Stimulated activated CD4-positive, alpha-beta T cell treated with anti-CD3 and anti-CD28 coated beads, Interleukin-4, amount 100 ng/mL, for 1 hour (primary cell): ENCODE measurements at places on chromosomes 1 and 21.

GRCh38 chr1:192579010-192579738, 3.6 kb downstream of the RGS1 start:
- DNase-seq = no peak

- no peak for DNase-seq
Measured at GRCh38 chr1:58883888-58884482, 100.1 kb upstream of the JUN start.

DNA sequence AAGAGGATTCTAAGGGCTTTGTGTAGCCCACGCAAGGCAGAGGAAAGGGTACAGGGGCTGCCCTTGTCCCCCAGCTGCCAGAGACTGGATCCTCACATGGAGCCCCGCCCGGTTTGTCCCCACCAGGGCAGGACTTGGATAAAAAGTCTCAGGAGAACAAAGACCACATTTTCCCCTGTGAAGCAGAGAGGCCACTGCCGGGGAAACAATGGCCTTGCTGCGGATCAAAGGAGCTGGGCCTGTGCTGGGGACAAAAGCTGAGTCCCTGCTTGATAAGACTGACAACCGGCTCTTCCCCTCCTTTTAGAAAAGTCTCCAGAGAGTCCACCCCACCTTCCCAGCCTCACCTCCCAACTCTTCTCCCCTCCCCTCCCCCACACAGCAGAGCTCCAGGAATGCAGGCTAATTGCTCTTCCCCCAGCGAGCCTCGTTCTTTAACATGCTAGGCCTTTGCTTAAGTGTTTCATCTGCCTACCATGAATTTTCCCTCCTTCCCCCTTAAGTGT, 142.4 kb downstream of the PLPP3 start:
- DNase-seq = no peak

- DNase-seq = no peak
Measured at GRCh38 chr1:85976516-85977205, 179.9 kb downstream of the COL24A1 start.

DNA sequence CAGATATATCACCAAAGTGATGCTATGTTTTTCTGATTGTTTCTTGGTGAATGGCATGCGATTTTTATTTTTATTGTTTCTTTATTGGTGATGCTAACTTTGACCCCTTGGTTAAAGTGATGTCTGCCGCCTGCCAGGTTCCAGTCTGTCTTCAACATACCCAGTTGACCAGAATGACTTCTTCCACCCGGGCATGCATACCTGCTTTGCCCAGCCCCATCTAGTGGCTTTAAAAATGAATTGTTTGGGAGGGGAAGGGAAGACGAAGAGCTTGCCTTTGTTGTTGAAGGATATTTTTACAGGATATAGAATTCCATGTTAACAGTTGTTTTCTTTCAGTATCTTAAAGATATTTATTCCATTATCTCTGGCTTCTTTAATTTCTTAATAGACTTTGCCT, 65.1 kb downstream of the ATG4C start:
- DNase-seq = no peak

DNA sequence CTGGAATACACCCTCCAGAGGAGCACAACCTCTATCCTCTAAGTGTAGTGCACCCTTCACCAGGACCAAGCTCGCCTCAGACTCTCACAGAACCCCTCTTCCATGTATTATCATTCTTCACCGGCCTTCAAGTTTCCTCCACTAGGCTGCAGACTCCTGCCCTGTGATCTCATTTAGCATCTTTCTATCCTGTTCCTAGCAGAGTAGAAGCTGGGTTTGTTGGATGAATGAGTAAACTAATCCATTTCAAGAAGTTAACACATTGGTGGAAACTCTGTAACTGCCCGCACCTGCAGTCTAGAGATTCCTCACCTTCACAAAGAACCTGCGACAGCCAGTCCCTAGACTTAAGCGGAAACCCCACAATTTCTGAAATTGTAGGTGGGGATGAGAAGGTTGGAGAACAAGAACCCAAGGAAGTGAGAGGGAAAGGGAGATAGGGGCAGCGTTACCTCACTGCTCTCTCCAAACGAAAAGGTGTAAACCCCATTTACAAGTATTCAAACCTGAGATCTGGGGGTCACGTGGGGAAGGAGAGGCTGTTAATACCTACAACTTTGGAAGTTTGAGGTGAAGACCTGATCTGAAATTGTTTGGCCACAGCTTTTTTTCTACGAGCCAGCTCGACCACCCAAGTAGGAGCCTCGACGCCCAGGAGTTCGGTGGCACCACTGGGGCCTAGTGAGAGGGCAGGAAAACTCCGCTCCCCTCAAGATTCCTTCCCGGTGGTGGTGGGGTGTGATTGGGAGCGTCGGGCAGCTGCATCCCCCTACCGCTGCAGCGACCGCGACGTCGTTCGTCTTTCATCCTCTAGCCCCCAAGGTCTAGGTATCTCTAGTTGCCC, 1.2 kb downstream of the PTPN14 start:
- no peak for DNase-seq

- no peak for DNase-seq
Measured at GRCh38 chr1:225482421-225482950, 54.6 kb upstream of the LBR start.

- DNase-seq = peak; percentile 74
Measured at GRCh38 chr1:11650331-11650991, 3.8 kb downstream of the FBXO2 start.

DNA sequence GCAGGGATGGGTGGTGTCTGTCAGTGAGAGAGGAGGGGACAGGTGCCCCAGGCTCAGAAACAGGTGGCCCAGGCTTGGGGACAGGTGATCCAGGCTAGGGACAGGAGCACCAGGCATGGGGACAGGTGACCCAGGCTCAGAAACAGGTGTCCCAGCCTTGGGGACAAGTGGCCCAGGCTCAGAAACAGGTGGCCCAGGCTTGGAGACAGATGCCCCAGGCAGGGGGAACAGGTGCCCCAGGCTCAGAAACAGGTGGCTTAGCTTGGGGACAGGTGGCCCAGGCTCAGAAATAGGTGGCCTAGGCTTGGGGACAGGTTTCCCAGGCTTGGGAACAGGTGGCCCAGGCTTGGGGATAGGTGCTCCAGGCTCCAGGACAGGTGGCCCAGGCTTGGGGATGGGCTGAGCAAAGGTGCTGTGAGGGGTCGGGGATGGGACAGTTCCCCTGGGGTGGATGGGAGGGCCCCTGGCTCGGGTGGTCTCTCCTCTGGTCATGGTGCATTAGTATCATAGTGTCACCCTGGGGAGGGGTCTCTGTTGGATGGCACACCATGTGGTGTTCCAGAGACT, 87.7 kb upstream of the C1orf174 start:
- DNase-seq = no peak

DNA sequence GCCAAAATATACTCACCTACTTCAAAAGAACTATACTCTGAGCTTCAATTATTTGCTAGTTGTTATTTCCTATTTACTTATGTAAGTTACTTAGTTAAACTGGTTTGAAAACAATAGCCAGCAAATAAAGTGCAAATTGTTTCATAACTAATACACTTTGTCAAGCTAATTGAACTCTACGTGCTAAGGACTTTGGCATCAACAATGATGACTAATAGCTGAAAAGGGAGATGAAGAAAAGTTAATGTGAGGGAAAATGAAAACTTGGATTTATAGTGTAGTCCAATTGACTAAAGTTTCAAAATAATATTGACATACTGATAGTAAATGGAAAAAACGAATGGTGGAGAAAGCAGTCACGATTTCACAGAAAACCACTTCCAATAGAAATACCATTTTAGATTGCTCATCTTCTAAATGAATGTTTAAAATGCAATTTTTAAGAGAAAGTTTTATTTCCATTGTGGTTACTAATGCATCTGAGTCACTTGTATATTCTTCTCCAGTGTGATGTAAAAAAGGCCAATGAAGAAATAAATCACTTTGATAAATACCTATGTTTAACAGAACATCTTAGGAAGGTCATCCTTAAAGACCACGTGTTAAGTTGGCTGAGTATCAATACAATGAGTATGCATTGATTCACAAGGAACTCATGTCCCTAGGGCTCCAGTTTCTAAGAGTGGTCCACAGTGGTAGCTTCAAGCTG, 455.2 kb downstream of the LTN1 start:
- DNase-seq = no peak

GRCh38 chr1:4422504-4423289, 231.7 kb upstream of the AJAP1 start:
- no peak for DNase-seq

GRCh38 chr1:234515411-234515810, 36.4 kb upstream of the TARBP1 start:
- no peak for DNase-seq

- no peak for DNase-seq
Measured at GRCh38 chr1:104488296-104489015, 738.8 kb downstream of the AMY1C start.

DNA sequence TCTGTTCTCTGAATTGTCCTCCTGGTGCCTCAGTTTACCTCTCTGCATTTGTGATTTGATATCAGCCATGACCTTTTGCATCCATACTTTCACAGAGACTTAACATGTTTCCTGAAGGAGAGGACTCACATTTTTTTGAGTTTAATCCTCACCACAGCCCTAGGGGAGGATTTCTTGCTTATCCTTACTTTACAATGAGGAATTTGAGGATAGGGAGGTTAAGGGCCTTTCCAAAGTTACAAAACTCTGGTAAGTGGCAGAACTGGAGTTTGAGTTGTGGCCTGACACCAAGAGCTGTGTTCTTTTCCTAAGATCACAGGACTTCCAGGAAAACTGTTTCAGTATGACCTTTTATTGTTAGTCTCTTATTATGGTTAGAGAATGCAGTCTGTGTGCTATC, 34.2 kb downstream of the TNFRSF8 start:
- no peak for DNase-seq

DNA sequence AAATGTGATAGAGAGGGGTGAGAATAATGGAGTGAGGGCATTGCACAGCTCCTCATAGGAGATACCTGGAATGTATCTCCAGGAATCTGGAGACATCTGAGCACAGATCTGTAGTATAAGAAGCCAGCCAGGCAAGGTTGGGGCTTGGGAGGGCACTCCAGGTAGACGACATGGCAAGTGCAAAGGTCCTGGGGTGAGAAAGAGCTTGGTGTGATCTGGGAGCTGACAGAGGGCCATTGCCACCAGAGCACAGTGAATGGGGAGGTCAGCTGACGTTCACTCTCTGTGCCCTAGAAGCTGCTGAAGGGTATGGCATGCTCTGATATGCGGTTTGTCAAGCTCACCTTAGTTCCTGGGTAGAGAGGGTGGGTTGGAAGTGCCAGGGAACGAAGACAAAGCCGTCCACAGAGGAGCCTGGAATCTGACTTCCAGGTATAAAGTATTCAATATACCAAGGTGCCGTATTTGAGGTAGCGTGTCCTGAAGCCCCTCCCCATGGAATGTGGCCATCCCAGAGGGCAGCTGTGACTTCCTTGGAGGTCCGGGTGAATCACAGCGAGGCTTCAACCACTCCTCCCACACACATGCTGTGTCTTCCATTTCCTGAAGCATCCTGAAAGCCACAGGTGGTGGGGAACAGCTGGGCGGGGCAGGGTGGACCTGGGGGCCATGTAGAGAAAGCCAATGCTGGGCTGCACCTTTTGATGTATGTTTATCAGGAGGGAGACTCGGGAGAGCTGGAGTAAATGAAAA, 182.7 kb upstream of the KLHDC7A start:
- no peak for DNase-seq

- no peak for DNase-seq
Measured at GRCh38 chr1:44881011-44881632, 38.1 kb upstream of the PTCH2 start.

GRCh38 chr1:8276173-8276914, 41.6 kb upstream of the SLC45A1 start:
- no peak for DNase-seq

GRCh38 chr1:117001254-117001927, at the start of gene CD101:
Gene CD101 (plus strand): TSS chr1:117001760. CDS start chr1:117001818, 58 bp downstream.
- no peak for DNase-seq

- DNase-seq = no peak
Measured at GRCh38 chr1:187267827-187268226, 439.1 kb downstream of the PLA2G4A start.

DNA sequence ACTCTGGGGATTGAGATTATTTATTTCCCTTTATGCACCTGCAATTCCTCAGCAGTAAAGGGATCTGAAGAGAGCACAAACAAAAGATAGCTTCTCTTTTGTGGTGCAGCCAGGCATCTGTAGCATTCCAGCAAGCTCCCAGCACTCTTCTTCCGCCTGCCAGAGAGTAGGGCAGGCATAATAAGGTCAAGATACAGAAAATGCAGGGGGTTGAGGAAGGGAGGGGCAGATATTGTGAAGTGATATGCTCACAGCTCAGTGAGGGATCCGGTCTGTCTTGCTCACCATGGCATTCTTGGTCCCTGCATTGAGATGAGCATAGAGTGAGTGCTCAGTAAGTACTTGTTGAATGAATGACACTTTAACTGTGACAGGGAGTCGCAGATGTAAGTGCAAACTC, 23.9 kb downstream of the FASLG start:
- DNase-seq = no peak

- no peak for DNase-seq
Measured at GRCh38 chr1:148355976-148356375, 127.1 kb downstream of the PPIAL4G start.

DNA sequence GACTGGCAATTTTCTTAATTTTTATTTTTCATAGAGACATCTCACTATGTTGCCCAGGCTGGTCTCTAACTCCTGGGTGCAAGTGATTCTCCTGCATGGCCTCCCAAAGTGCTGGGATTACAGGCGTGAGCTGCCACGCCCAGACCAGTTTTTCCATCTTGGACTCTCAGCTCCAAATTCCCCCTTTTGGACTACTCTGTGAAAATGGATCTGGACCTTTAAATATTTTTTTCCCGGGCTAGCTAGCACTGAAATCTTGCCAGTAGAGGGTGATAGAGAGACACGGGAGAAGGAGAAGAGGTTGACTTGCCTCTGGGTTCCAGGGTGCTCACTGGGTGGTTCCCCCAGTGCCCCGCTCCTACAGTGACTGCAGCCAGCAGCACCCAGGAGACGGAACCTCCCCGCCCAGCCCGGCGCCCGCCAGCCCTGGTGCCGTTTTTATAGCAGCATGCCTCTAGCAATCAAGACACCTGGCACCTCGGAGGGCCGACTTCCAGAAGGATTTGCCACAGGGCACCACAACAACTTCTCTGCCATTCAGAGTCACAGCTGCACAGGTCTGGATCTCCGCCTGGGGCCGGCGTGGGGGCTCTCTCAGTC, 34.7 kb upstream of the SCCPDH start:
- DNase-seq = peak; percentile 29

DNA sequence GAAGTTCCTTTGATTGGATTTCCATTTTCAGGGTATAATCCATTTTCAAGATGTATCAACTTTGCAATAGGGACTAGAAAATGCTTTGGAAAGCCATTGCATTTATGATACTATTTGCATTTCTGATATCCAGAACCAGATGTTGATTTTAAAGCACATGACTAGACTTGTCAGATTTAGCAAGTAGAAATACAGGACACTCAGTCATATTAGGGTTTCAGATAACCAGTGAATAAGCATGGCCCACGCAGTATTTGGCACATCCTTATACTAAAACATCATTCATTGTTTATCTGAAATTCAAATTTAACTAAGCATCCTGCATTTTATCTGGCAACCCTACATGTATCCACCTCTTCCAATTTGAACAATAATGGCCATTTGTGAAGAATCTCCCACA, 113.3 kb upstream of the DPT start:
- no peak for DNase-seq

- DNase-seq = peak; percentile 10
Measured at GRCh38 chr1:43763497-43763973, 56.2 kb downstream of the ST3GAL3 start.
